ENCODE measurements at places on chromosomes 5 and 9. TPM values are rescaled to one million over a fixed set of nuclear protein-coding genes. Genes with fewer than 3 reads are reported as not detected.

Gene PNPLA7
- total RNA-seq, result 2.4 TPM

Gene PLPP1
- total RNA-seq, result 15.5 TPM

Gene STPG3
- total RNA-seq, result 0.28 TPM

Gene ACSL6
- total RNA-seq, result 22.7 TPM

Gene SH3GL2
- not detected for total RNA-seq

Gene ESM1
- total RNA-seq, result 0.37 TPM

Gene CCDC152
- 16.2 TPM for total RNA-seq

Gene MBLAC2
- 6.3 TPM for total RNA-seq

Gene DMRT3
- total RNA-seq, result not detected

Gene ANKRD18B
- total RNA-seq, result not detected

Gene SPAG8
- 0.98 TPM for total RNA-seq

Gene LMX1B
- not detected for total RNA-seq

Gene PCDHB15
- not detected for total RNA-seq

Gene CHSY3
- not detected for total RNA-seq

Gene NTNG2
- 1.3 TPM for total RNA-seq

Gene CYSRT1
- total RNA-seq, result 0.58 TPM

Gene TLX3
- not detected for total RNA-seq

Gene CCL19
- not detected for total RNA-seq

Gene CAST
- 134 TPM for total RNA-seq

Gene RASEF
- total RNA-seq, result not detected

Gene EDIL3
- not detected for total RNA-seq

Gene SCGB3A1
- total RNA-seq, result 1.6 TPM

Gene BNC2
- not detected for total RNA-seq

Gene ANKRD20A1
- not detected for total RNA-seq

Gene ATOSB
- 4.4 TPM for total RNA-seq

Gene FAM53C
- 29.5 TPM for total RNA-seq

Gene TSTD2
- 14.7 TPM for total RNA-seq

Gene NPM1
- 4,687 TPM for total RNA-seq

Gene CATSPER3
- total RNA-seq, result 0.29 TPM

Gene STOML2
- total RNA-seq, result 258 TPM

Gene ADAMTS16
- not detected for total RNA-seq

All from CD8-positive, alpha-beta memory T cell (primary cell).